ENCODE measurements at places on chromosomes 16 and 17.

GRCh38 chr17:10992106-10992880, 154.4 kb upstream of the PIRT start:
- no peak for DNase-seq

DNA sequence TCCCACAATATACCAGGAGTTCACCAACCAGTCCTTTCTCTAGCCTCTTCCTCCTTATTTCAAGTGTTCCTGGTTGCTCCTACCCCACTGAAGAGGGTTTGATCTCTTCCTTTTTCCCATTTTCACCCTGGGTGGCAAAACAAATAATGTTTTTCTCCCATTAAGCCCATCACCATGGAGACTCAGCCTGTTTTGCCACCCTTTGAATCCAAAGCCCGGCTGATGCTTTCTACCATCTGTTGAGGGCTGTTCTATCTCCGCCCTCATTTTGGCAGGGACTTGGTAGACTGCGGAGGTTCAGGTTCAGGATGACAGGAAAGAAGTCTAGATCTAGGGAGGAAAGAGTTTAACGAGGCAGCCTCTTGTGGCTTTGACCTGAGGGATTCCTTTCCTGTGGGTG, 2.6 kb downstream of the DNAH2 start:
- no peak for DNase-seq

DNA sequence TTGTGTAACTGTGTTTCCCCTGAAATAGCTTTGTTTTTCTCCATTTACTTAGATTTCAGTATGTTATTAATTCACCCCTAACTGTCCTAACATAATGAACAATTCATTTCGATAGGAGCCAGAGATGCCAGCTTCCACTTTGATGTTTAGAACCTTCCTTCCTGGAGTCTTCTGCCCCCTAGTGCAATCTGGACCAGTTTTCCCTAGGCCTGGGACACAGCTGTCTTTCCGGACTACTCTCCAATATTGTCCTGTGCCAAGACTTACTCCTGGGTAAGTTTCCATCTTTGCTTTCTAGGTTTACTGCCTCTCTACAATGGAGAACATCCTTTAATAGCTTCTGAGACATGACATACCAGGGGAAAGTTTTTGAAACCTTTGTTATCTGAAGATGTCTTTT, 12.8 kb downstream of the RECQL5 start:
- no peak for DNase-seq

- DNase-seq: no peak
These were observed 119.5 kb downstream of the AATF start for GRCh38 chr17:37068266-37068665.

Measured in liver (tissue), 10 donors.